ENCODE measurements at places on chromosomes 3 and 15.

DNA sequence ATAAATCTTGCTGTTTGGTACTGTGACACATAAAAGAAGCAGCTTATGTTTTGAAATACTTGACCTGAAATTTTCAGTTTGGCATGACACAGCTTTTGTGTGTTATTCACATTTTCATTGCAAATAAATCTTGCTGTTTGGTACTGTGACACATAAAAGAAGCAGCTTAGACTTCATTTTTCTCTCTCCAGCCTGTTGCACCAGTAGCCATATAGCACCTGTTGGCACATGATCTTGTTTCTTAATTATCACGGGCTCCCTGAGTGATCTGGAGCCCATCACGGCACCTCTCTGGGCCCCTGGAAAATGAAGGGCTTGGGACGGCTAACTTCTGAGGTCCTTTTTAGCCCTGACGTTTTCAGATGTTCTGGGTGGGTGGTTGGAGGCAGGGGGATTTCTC, 77.4 kb upstream of the SLCO3A1 start:
- no peak for DNase-seq

DNA sequence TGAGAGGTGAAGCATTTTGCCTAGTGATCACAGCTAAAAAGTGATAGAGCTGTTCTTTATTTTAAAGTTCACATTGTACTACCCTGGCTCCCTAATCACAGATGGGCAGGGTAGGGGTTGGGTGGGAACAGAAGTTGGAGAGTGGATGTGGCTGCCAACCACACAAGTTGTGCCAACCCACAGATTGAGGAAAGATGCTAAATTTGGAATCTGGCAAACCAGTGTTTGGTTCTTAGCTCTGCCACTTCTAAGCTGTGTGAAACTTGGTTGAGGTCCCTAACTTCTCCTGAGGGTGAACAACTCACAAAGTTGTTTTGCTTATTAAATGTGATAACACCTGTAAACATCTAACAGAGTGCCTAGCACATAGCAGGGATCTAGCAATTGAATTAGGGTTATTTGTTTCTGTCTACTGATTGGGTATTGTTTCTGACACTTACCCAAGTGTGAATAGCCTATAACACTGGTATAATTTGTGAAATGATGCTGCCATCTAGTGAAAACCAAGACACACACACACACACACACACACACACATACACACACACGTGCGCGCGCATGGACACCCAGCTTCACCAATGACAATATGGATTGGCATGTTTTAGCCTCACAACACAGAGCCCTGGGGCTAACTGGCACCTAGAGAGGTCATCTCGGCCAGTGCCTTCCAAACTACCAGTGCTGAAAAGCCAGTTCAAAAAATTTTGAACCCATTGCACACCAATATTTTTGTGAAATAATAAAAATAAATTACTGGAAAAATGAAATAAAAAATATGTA, 25.3 kb downstream of the ADGRG7 start:
- peak; percentile 14 for DNase-seq

- DNase-seq = no peak
Observed at GRCh38 chr3:43346978-43347749, 60.8 kb downstream of the SNRK start.

GRCh38 chr15:42108806-42109205, 14.4 kb upstream of the PLA2G4D start:
- DNase-seq = no peak

GRCh38 chr3:54322354-54322753, 200.0 kb downstream of the CACNA2D3 start:
- no peak for DNase-seq

All from GM10248 (cell line).